IPS-NIHi11 (cell line): ENCODE measurements at places on chromosomes 16 and 17.

- no peak for DNase-seq
Observed at GRCh38 chr17:53932386-53932785, 109.7 kb downstream of the KIF2B start.

DNA sequence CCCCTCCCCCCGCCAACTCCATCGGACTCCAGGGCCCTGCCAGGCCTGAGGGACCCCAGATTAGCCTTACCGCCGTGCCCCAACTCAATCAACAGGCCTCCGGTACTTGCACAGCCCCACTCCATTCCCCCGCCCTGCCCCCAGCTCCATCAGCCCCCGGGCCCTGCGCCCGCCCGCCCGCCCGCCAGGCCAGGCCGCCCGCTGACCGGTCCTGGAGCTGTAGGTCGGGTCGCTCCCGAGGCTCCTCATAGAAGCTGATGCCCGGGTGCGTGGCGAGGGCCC is 308 bp downstream of the GTF3C1 start:
- DNase-seq = peak; percentile 78

DNA sequence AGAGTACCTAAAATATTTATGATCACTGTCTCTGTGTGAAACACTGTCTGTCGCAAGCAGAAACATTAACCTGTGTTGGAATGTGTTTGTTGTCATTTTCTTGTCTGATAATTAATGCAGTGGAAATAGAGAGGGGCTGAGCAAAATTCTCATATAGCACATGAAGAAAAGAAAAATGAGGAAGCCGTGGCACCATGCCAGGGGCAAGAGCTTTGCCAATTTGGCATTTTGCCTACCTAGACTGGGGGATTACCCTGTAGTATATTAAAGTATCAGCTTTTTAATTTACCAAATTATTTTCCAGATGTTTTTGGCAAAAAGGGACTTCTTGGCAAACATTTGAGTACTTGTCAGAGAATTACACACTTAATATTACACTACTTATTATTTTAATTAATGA is 1326.6 kb upstream of the GOT2 start:
- no peak for DNase-seq

GRCh38 chr17:78517421-78517820 is 59.8 kb downstream of the DNAH17 start:
- no peak for DNase-seq

DNA sequence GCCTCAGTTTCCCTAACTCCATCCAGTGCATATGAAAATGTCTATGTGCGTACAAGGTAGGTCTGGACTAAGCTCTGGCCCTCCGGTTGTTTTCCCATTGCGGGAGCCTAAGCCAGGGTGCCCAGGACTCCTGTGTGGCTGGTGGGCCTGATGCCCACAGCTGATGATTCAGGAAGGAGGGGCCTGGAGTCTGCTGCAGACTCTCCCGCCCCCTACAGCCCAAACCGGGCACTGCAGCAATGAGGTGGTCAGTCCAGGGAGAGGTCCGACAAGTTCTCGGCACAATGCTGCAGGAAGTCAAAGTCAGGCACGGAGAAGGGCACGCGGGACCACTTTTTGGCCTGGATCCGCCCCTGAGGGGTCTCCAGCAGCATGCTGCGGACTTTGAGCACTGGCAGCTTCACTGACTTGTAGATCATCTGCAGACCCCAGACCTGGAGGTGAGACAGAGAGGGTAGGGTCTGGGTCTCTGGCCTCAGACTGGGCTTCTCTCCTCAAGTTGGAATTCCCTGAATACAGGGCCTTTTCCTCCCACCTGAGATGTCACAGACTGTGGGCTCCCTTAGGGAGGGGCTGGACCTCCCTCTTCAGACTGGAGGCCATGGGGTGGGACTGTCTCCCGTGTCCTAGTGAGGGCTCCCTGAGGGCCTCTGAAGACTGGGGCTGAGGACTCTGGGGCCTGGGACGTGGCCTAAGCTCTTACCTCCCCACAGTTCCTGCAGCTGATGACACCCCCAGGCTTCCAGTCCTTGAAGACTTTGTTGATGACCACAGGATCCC is 3.4 kb upstream of the ZNF385C start:
- peak; percentile 94 for DNase-seq

GRCh38 chr17:55053855-55054254 is 85.3 kb downstream of the STXBP4 start:
- no peak for DNase-seq

DNA sequence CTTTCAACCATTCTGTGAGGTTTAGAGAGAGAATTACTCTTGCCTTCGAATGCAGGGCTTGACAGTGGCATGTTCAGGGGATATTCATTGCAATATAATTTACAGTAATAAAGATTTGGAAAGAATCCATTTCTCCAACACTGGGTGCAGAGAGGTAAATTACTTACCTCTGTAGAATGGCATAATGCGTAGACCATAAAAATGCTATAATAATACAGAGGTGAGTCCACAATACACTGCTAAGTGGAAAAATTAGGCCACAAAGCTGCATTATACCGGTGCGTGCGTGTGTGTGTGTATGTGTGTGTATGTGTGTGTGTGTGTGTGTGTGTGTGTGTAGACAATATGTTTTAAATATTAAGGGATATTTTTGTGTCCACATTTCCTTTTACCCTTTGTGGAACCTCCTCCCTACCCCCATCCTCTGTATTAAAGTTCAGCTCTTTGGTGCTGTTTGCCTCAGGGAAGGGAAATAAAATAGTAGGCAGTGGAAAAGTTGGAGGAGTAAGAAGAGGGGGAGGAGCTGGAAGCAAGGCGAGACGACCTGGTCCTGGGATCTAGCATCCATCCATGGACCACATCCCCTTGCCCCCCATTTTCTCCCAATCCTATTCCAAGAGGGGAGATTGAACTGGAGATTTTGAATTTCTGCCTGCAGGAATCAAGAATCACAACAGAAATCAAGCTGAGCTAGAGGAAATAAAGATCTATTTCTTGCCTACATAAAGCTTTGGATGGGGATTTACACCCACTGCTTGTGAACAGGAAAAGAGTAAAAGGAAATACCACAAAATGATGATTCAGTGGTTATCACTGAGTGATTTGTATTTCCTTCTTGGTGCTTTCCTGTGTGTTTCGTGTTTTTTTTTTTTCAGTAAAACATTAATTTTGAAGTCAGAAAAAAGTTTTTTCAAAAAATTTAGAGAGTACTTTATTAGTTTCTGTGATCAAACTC is 124.8 kb downstream of the RGS9 start:
- no peak for DNase-seq

GRCh38 chr16:78563905-78564304 is 464.5 kb downstream of the WWOX start:
- DNase-seq = no peak

- DNase-seq = peak; percentile 87
Observed at GRCh38 chr17:9644910-9645751, at the start of gene USP43. USP43 (plus strand) TSS chr17:9645517; CDS start chr17:9645633, 116 bp downstream.

- DNase-seq = no peak
Observed at GRCh38 chr17:33204701-33205100, 88.4 kb downstream of the ASIC2 start.

DNA sequence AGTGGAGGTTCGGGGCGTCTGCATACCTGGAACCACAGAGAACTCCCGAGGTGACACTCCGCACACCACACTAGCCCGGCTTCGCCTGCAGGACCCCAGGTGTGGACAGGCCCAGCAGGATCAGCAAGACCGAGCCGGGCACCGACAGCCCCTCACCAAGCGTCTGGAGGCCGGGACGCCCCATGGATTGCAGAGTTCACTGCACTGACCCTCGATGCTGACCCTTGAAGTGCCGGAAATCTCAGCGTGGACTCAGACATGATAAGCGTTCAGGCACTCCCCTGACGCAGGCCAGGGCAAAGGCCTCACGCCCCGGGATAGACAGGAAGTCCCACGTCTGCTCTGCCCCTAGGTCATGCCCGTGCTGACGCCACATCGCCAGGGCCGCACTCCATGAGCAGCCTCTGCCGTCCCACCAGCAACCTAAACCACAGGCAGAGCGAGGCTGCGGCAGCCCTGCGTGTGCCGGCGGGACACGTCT is 26.0 kb downstream of the ACSF3 start:
- DNase-seq = no peak

- no peak for DNase-seq
Observed at GRCh38 chr17:45854209-45854608, 9.5 kb downstream of the SPPL2C start.

DNA sequence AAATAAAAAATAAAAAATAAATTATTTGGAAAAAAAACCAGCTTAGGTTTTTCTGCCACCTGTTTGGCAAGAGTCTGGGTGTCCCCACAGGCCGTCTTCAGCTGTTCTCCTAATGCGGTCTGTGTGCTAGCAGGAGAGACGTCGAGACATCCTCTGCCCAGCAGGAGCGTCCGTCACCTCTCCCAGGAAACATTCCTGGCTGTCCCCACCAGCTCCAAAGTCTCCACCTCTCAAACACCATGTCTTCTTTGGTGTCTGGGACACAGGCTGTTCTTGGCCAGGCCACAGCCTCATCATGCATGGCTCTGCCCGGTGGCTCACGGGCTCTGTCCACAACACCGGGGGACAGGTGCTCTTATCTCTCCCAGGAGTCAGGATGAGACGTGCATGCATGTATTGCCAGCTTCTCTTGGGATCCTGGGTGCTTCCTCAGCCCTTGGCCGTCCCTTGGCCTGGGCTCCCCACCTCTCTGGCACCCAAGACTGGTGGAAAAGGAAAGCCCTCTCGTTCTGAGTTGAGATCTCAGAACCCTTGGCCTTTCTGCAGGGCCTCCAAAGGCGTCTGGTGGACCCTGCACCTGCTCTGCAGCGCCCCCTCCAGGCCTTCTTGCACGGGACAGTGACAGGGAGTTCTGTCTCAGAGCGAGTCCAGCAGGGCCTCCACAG is 84.9 kb upstream of the CBX4 start:
- DNase-seq = peak; percentile 82

DNA sequence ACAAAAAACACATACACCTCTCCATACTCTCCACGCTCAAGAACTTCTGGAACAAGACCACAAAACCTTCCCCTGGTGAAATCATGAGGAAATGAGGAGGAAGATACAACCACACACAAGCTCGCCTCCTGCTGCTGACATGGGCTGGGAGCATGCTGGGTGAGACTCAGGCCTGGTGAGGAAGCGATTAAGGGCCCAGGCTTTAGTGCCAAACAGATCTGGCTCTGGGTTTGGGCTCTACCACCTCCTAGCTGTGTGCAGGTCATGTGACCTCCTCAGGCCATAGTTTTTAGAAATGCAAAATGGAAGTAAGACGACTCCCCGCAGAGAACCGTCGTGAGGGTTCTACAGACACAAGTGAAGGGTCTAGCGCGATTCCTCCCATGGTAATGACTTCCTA is 41.3 kb downstream of the VAC14 start:
- no peak for DNase-seq

DNA sequence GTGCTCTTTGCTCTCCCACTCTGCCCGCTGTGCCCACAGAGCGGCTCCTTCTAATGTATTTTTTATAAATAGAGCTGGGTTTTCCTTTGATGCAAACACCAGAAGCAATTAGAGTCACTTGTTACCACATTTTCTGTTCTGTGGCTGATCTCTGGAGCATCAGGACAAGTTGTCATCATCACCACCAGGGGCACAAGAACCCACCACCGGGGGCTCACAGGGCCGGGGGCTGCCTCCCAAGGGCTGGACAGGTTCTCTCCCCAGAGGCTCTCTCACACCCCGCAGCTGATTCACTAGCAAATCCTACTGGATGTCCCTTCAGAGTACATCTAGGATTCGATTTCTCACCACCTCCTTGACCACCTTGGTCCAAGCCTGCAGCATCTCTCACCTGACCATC is 18.5 kb downstream of the C16orf82 start:
- peak; percentile 53 for DNase-seq

DNA sequence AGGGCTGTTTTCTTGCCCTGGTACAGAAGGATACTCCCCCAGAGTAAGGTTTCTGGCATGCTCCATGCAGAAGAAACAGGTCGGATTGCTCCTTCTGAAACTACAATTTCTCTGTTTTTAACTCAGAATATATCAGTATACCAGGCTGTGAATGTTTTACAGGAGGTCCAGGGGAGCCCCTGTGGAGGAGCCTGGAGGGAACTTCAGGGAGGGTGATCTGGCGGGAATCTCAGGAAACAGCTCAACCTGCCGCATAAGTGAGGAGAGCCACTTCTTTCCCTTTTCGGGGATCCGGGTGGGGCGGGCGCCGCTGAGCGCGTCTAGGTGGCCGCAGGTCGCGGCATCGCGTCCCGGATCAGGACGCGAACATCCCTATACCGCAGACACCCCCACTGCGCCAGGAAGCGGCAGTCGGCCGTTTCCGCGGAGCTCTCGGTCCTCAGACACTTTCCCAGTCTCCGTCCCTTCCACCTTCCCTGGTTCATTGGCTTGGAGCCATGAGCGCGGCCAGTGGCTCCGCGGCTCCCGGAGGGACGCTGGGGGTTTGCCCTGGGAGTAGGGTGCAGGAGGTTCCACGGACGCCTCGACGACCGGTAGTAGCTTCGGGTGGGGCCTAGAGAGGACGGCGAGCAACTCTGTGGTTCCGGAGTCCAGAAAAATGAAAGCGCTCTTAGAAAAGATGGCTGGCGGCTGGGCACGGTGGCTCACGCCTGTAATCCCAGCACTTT is 3.1 kb upstream of the ZNF764 start:
- DNase-seq = no peak

DNA sequence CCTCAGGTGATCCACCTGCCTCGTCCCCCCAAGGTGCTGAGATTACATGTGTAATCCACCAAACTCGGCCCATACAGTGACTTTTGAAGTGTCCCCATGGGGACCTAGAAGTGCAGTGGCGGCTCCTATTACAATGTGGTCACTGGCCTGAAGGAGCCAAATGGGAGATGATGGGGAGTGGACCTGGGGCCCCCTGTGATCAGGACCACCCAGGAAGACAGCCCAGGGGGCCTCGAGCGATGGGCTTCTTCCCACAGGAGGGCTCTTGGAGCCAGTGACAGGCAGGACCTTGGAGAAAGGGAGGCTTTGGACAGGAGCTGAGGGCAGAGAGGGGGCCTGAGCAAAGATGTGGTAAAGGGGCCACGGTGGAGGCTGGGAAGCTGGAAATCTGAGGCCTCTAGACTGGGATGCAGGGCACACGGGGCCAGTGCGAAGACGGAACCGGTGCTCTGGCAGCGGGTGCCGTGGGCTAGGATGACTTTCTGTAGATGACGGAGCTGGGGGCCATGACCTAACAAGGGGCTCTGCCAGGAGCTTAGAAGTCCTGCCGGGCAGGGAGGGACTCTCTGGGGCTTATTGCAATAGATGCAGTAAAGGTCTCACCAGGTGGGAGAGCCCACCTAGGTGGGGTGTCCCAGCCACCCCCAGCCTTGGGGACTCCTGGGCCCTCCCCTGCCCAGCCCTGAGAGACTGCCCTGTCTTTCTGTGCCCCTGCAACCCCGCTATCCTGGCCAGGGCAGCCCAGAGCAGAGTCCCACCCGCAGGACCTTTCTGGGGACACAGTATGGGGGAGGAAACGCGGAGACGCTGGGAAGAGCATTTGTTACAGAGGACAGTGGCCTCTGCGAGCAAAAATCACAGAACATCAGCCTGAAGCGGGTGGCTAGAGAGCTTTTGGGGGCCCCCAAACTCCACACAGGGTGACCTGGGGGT is 2.7 kb upstream of the C17orf99 start:
- no peak for DNase-seq

DNA sequence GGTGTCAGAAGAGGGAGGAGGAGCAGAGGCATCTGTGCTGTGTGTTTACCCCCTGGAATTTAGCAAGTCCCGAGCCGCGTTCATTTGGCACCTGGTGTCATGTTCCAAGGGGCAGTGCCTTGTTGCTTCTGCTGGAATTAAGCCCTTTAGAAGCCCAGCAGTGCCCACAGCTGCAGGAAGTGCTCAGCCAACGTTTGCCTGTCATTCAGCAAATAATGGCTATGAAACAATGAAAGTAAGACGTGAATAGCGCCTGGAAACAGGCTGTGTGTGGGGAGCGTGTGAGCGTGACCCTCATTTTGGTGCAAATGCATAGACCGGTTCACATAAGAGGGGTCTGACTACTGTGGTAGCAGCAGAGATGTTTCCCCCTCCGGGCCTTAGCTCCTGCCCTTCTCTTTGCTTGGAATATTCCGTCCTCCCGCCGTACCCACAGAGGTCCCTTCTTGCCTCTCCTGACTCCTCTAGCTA is 5.8 kb upstream of the ATP2C2 start:
- DNase-seq = no peak
